ENCODE measurements at places on chromosomes 11 and 22.

DNA sequence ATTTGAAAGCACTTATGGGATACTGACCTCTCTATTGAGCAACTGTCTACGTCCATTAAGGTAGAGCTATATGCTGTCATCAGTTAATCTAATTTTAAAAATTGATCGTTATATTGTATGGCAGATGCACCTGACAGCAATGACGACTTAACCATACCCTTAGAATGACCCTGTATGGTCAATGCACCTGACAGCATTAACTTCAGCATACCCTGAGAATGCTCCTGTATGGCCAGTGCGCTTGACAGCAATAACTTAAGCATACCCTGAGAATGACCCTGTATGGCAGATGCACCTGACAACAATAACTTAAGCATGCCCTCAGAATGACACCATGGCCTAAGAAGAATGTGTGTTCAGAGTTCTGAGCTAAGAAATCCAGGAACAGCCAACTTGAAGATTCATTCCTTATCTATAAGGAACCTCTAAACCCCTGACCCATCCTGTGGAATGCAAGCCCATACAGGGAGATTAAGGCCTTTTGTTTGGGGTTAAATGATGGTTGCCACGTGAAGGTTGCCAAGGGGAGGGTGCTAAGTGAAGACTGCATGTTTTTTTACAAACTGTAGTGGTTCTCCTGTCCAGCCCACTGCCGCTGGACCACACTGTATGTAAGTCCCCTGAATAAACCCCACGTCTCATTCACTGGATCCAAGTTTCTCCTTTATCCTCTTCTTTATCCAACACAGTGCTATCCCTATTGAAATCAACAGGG is 138.3 kb downstream of the GUCY1A2 start:
- DNase-seq: no peak

DNA sequence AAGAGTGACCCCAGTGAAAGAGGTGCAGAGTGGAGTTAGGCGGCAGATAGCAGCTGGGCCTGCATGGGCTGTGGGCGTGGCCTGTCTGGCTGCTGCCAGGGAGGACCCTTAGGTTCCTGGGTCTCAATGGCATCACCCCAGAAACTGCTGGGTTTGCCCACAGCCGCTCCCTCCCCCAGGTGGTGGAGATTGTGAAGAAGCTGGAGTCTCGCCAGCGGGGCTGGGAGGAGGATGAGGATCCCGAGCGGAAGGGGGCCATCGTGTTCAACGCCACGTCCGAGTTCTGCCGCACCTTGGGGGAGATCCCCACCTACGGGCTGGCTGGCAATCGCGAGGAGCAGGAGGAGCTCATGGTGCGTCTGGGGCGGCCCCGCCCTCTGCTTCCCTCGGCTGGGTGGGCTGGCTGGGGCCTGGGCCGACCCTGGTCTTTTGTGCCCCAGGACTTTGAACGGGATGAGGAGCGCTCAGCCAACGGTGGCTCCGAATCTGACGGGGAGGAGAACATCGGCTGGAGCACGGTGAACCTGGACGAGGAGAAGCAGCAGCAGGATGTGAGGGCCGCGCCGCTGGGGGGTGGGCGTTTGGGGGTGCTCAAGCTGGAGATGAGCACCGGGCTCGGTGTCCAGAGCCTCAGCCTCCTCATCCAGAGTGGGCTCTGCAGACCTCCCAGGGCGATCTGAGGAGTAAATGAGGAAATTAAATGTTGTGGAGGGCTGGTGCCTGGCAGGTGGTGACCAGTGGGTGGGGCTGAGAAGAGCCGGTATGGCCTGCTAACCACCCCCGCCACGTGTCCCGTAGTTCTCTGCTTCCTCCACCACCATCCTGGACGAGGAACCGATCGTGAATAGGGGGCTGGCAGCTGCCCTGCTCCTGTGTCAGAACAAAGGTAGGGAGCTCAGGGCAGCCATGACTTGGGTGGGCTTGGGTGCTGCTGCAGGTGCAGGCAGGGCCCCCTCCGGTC is 15.0 kb downstream of the SART1 start:
- no peak for DNase-seq

DNA sequence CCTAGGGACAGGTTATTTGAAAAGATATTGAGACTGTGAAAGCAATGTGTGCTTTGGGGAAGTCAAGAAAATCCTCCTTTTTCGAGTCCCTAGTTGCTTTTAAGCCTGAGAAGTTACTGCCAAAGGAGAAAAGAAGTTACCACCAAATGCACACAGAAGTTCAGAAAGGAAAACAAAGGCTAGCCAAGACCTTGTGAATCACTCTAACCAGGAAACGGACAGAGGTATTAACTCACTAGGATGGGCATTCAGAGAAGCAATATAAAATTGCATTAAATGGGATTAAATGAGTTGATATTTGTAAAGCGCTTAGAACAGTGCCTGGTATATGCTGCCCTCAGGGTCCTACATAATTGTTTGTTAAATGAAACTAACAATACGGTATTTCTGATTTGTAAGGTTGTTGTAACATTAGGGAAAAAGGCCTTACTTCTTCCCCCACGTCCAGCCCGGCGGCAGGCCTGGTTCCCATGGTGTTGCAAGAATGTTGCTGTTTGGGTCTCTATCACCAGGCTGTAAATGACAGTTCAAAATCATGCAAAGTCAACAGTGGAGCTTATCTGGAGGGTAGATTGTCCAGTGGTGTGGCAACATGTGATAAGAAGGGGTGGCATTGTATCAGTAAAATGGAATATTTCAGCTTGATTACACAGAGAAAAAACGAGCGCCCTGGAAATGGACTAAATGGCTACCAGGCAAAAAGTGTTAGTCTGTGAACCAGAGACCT is 7.1 kb downstream of the TMA7B start:
- no peak for DNase-seq

DNA sequence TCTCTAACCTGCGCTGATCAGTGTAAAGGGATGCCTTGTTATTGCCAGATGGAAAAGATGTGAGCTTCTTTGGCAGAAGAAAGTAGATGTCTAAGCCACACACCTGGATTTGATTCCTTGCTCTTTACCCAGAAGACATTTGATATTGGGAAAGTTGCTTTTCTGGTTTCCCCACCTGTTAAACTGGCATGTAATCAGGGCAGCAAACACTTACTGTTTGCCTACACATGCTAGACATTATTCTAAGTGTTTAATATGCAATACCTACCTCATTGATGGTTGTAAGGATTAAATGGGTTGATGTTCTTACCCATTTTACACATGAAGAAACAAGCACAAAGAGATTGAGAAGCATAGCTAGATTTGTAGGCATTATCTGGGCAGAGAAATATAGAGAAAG is 16.6 kb downstream of the ASRGL1 start:
- DNase-seq: no peak

DNA sequence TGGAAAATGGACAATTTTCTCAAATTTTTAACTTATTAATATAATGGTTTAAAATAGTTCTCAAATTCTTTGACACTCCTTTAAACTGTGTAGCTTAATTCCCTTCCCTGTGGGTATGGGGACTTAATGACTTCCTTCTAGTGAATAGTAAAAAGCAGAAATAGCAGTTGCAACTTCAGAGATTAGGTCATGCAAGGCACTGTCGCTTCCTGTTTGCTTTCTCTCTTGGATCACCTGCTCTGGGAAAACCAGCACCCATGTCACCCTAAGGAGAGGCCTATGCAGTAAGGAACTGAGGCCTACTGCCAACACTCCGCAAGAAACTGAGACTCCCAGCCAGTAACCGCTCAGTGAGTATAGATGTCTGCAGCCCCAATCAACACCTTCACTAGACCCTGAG is 5.5 kb upstream of the PANX3 start:
- DNase-seq: no peak

GRCh38 chr11:18853086-18853720 is 61.6 kb upstream of the PTPN5 start:
- no peak for DNase-seq

- no peak for DNase-seq
Observed at GRCh38 chr11:45334836-45335235, 48.7 kb upstream of the SYT13 start.

DNA sequence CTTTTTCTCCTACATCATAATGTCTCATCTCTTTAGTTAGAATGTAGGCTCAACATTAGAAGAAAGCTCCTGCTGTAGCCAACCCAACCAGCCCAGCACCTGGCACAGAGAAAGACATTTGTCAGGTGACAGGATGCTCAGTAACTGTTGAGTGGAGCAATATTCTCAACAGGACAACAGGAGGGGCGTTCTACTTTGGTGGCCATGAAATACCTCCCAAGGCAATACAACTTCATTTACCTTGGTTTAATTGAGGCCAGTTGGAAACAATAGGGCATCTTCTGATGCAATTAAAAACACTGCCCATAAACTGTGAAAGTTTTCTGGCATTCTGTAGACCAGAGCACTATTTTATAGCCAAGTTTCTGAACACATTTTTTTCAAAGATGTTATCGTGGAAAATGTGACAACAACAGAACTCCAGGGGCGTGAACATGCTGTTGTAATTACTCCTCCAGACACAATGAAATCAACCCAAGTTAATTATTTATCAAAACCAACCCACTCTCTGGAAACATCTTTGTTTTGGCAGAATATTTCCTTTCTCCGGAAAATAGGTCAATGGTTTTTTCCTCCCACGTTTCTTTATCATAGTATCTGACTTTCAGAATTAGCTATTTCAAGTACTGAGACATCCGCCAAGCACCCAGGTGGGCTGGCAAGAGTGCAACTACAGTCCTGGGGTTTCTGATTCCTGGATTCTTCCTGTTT is 538.1 kb downstream of the SOX6 start:
- no peak for DNase-seq

DNA sequence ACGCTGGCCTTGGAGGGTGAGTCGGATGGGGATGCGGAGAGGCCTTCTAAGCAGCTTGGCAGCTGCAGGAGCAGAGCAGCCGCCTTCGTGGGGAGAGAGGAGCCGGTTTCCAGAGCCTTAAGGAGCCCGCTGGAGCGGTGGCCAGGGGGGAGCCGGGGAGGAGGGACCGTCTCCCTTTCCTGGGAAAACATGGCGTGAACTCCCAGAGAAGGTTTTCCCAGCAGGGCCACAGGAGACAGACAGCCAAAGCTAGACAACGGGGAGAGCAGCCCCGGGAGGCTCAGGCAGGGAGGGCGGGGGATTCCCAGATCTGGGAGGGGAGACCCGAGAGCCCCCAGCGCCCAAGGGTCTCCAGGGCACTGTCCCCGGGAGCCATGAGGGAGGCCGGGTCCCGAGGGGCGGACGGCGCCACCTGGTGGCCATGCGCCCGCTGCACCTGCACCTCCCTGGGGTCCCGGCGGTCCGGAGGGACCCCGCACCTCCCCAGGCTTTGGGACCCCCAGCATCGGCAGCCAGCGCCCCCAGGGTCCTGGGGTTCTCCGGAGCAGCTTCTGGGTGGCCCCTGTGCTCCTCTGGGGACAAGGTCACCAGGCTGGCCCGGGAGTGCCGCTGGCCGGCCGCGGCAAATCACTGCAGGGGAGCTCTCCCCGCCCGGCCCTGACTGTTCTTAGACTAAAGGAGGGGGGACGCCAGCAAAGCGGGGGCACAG is 2.4 kb upstream of the SYT8 start:
- DNase-seq: peak; percentile 49

- no peak for DNase-seq
Observed at GRCh38 chr11:128596250-128596649, 8.9 kb upstream of the ETS1 start.

DNA sequence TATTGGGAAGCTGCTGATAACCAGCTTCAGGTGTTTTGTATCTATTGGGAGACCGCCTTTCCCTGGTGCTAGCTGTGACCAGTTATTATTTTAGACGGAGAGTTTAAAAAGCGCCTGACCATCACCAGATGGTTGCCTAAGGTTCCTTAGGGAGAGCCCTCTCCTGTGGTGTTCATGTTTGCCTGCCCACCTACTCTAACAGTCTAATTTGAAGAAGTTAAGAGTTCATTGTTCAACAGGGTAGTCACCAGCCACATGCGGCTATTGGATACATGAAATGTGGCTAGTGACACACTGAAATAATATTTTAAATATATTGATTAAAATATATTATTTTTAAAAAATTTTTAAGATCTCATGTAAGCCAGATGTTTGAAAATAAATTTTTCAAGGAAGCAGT is 71.3 kb upstream of the SLN start:
- DNase-seq: no peak

- DNase-seq: no peak
Observed at GRCh38 chr11:67496113-67496512, 9.1 kb downstream of the PITPNM1 start.

GRCh38 chr11:27171376-27171958 is 130.9 kb downstream of the BBOX1 start:
- no peak for DNase-seq

GRCh38 chr11:93392867-93393266 is 62.3 kb downstream of the DEUP1 start:
- no peak for DNase-seq

GRCh38 chr11:33339247-33339646 is 82.1 kb downstream of the HIPK3 start:
- no peak for DNase-seq

- DNase-seq: no peak
Observed at GRCh38 chr11:100575860-100576717, 111.0 kb upstream of the ARHGAP42 start.

DNA sequence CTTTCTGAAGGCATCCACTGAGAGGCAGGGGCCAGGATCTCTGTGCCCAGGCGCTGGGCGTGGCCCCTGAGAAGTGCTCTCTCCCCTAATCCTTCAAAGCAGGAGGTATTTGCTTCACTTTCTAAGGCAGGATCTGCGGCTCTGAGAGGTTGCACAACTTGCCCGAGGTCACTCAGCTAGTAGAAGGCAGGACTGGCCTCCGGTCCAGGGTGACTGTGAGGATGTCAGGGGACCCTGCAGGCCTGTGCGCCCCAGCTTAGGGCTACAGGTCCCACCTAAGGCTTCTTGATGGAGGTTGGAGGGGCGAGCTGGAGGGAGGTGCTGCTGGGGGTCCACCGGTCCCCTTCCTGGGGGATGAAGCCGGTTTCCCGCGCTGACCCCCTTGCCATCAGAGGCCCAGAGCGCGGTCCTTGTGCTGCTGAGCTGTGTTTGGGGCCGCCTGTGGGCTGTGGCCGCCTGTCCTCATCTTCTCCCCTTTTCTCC is 979 bp downstream of the SMIM38 start:
- no peak for DNase-seq

DNA sequence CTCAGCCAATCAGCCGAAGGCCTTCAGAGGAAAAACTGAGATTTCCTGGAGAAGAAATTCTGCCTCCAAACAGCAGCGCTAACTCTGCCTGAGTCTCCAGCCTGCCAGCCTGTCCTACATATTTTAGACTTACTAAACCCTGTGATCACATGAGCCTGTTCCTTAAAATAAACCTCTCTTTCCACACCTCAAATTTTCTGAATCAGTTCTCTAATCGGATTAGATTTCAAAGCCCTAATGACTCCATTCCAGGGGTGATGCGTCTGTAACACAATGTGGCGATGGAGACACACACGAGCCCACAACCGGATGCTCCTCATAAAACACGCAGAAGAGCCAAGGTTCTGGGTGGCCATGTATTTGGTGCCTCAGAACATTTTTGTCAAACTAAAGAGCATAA is 1371.2 kb downstream of the BRD1 start:
- no peak for DNase-seq

DNA sequence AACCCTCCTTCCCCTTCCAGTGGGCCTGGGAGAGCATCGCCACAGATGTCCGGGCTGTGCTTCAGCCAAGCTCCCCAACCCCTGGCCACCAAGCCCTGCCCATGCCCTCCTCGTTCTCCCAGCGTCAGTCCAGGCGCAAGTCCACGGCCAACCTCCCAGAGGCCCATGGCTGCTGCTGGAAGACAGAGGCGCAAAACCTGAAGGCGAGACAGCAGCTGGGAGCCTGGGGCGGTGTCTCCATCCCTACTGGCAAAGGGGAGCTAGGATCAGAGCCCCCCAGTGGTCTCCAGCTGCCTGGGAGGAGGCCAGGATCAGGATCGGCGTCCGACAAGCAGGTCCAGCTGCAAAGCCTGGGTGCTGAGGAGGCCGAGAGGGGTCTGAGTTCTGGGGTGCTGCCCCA is 1.9 kb downstream of the TSGA10IP start:
- no peak for DNase-seq

All from stimulated activated CD4-positive, alpha-beta T cell treated with anti-CD3 and anti-CD28 coated beads, Interleukin-1b, Interleukin-23, amount 100 ng/mL, for 48 hours (primary cell).